ENCODE measurements at places on chromosomes 7 and 10.

DNA sequence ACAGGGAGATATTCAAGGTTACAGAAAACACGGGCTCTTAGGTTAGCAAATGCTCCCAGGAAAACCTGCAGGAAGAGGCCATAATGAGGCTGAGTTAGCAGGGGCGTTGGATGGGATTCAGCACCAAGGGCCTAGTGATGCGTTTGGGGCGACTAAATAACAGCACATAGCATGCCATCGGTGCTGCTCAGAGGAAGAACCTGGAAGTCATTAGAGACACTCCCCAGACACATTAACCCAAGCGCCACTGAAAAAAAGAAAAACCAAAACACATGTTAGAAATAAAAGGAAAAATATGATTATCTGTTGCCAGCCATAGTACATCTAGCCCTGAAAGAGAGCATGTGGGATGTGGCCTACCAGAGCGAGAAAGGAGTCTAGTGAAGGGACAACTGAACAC is 28.8 kb upstream of the OPALIN start:
- DNase-seq, result no peak

DNA sequence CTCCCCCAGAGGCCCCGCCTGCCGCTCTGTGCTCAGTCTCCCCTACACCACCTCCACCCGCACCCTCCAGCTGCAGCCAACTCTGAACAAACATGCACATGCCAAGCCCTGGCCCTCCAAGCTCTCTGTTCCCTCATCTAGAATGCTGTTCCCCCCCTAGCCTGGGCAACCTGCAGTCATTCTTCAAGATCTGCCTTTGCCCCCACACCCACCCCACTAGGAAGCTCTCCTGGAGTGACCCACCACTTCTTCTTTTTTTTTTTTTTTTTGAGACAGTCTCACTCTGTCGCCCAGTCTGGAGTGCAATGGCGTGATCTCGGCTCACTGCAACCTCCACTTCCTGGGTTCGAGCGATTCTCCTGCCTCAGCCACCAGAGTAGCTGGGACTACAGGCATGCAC is 13.7 kb downstream of the MYL10 start:
- no peak for DNase-seq

- DNase-seq, result no peak
Observed at GRCh38 chr10:93703066-93703465, 674 bp upstream of the FRA10AC1 start.

- DNase-seq, result no peak
Observed at GRCh38 chr10:131997366-131998049, 15.8 kb upstream of the BNIP3 start.

GRCh38 chr7:25788371-25788770 is 363.6 kb upstream of the NFE2L3 start:
- DNase-seq, result no peak

GRCh38 chr10:59098831-59099452 is 77.5 kb upstream of the PHYHIPL start:
- DNase-seq, result no peak

DNA sequence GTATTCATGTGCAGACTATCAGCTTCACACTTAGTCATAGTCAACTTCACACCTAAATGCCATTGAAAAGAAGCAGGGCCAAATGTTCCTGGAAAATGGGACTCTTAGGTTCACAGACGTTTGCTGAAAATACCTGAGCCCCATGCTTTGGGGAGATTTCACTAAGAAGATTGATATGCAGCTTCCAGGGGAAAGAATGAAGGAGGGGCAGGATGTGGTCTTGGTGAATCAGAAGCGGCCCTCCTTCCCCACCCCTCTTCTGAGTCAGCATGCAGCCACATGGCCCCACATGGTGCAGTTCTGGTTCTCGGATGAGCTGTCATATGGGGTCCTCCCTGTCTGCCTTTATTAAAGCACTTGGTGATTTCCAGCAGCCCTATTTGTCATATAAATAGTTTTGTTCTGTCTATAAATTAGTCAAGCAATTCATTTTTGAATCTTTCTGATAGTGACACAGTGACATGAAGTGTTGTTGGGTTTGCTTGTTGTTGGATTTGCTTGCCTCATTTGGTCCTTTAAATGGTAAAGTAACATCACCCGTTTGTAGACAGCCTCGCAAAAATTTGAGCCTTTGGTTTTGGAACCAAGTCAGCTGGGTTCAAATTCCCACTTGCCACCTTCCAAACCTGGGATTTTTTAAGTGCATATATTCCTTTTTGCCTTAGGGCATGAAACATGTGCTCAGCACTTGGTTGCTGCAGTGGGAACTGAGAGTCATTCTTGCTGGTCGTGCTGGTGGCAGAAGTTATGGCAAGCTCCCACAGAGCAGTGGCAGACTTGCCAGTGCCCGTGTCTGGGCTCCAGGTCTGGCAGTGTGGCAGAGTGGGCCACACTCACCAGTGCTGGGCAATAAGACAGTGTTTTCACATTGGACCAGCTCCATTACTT is 68.1 kb upstream of the CDK6 start:
- no peak for DNase-seq

DNA sequence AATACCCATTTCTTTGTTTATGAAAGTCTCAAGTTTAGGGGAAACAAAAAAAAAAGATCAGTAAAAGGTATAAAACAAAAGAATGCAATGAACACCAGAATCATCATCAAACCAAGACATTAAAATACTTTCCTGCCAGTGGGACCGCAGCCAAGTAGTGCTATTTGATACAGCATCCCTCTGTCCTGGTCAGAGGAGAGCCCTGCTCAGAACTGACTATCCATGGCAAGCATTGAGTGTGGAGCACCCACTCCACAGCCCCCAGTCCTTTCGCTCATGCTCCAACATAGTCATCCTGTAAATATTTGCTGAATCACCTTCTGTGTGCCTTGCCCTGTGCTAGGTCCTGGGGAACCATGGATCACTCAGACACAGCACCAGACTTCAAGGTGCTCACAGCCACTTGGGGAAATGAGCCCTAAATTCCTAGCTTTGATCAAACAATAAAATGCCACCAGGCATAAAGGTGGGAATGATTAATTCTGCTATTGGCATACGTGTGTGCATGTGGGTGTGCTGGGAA is 213.6 kb upstream of the TBX20 start:
- no peak for DNase-seq

DNA sequence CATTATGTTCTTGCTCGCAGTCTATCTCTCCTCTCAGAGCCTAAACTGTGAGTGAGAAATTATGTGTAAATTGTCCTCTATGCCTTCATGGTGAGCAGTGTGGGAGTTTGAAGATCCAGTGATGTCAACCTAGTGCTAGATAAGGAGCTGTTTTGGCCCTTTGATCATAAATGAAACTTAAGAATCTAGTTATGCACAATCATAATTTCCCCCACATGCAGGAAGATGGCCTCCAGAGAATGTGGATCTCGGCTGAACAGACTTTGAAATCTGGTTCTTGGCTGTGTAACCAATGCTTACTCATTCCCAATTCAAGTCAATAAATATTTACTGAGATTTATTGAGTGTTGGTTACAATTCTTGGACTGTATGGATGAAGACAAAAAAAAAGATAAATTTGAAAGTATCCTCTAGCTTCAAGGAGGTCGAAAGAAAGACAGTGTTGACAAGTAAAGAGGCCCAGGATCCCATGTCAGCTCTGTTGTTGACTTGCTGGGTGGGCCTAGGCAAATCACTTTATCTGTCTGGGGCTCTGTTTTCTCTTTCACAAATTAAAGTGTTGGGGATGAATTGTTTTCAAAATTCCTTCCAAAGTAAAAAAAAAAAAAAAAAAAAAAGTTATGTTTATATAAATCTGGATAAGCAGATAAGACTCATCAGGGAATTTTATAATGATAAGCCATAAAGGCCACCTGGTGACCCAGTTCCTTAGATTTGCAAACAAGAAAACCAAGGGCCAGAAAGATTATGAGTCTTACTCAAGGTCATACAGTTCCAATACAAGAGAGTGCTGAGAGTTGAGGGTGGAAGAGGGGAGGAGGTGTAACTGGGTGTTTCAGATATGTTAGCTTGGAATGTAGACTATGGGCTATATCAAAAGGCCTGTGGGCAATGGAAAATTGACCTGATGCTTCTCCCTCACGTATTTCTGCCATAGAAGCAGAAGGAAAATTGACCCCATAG is 969.9 kb downstream of the KCNMA1 start:
- no peak for DNase-seq

DNA sequence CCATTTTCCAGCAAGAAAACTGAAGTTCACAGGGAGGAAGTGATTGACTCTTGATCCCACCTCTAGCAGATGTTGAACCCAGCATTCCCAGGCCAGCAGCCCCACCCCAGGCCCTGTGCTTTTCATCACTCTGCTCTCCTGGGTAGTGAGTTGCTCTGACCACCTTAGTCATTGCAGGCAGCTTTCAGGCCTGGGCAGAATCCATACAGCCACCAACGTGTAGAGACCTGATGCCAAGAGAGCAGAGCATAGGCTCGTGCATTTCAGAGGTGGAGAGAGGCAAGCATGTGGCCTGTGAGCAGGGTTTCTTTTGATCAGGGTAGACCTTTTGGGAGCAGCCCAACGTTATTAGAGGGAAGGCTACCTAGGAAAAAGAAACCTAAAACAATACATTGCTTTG is 334.6 kb downstream of the PTEN start:
- DNase-seq, result no peak

GRCh38 chr7:128937647-128938543 is at the start of gene IRF5:
TSS of gene IRF5 (plus strand) at chr7:128937927. CDS start at chr7:128942082, 4,155 bp downstream.
- DNase-seq, result no peak

GRCh38 chr7:30731581-30731980 is 20.4 kb upstream of the INMT start:
- DNase-seq, result no peak

GRCh38 chr10:94402204-94402842 is at the start of gene TBC1D12:
TSS of gene TBC1D12 (plus strand) at chr10:94402541. CDS start at chr10:94402614, 73 bp downstream.
- peak; percentile 35 for DNase-seq

GRCh38 chr7:22154143-22154529 is 202.8 kb downstream of the RAPGEF5 start:
- no peak for DNase-seq

DNA sequence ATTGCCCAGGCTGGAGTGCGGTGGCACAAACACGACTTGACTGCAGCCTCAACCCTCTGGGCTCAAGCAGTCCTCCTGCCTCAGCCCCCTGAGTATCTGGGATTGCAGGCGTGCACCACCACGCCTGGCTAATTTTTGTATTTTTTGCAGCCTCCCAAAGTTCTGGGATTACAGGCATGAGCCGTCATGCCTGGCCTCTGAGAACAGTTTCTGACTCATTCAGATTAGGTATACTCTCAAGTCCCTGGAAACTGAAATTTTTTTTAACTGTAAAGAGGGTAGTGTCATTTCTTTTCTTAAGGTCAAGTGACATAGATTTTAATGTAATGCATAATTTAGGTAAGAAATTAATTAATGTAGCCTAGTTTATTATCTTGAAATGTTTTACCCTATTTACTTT is 104.7 kb downstream of the SEPTIN7 start:
- no peak for DNase-seq

- no peak for DNase-seq
Observed at GRCh38 chr10:4802711-4803487, 23.1 kb upstream of the AKR1E2 start.

DNA sequence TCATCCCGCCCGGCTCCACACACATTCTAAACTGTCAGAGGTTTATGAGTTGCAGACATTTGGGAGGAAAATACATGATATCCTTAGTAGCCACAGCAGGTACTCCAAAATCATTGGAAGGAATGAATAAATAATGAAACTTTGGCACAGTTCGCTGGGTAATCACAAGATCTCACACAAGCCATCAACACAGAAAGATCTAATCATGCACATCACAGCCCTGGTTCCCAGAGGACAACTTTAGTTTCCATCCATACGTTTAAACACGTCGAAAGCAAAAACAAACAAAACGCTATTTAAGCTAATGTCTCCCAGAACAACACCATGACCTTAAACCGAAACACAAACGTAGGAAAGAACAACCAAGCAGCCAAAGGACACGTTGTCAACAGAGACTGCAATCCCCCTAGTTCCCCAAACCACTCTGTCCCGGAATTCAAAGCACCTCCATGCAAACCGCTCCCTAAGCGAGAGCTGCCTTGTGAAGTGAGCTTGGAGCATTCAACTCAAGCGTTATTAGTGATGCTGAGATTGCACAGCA is 12.3 kb downstream of the SVIL start:
- DNase-seq, result no peak

All from NCI-H2107 (cell line).